Skeletal muscle cell (primary cell): ENCODE measurements at places on chromosomes 1 and 21.

- no peak for DNase-seq
Measured at GRCh38 chr21:15968776-15969310, 239.1 kb downstream of the USP25 start.

DNA sequence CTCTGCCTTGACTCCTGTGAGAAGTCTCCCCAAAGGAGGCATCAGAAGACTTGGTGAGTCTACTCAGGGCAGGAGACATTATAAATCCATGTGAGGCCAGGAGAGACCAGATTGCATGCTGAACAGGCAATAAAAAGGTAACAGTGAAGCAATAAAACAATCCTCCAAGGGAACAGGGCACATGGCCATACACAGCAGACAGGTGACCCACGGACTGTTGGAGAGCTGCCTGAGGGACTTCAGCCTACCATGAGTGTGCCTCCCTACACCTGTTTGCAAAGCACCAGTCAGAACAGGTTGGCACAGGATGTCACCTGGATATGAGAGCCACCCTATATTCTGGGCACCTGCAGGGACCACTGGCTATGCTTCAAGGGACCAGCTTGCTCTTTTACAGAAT, 67.6 kb downstream of the MAB21L3 start:
- DNase-seq = no peak

GRCh38 chr1:178578541-178578940, 65.6 kb downstream of the TEX35 start:
- no peak for DNase-seq

- no peak for DNase-seq
Measured at GRCh38 chr1:156498432-156499193, 2.0 kb downstream of the MEF2D start.

GRCh38 chr1:8354038-8354437, 36.1 kb downstream of the SLC45A1 start:
- DNase-seq = no peak
